ENCODE measurements at places on chromosomes 7 and 10. TPM values are rescaled to one million over a fixed set of nuclear protein-coding genes. Genes with fewer than 3 reads are reported as not detected.
A peak's percentile ranks its signal among the peaks of the same experiment; 100 is the strongest.

- no peak for DNase-seq
These were observed 14.2 kb downstream of the NRP1 start for GRCh38 chr10:33320288-33320687.

GRCh38 chr10:103967448-103968071 lies 620 bp downstream of the SLK start:
- DNase-seq: no peak

- peak; percentile 67 for DNase-seq
These were observed 56.2 kb upstream of the TM9SF3 start for GRCh38 chr10:96642973-96643372.

GRCh38 chr10:4763513-4763912 lies 62.5 kb upstream of the AKR1E2 start:
- no peak for DNase-seq

DNA sequence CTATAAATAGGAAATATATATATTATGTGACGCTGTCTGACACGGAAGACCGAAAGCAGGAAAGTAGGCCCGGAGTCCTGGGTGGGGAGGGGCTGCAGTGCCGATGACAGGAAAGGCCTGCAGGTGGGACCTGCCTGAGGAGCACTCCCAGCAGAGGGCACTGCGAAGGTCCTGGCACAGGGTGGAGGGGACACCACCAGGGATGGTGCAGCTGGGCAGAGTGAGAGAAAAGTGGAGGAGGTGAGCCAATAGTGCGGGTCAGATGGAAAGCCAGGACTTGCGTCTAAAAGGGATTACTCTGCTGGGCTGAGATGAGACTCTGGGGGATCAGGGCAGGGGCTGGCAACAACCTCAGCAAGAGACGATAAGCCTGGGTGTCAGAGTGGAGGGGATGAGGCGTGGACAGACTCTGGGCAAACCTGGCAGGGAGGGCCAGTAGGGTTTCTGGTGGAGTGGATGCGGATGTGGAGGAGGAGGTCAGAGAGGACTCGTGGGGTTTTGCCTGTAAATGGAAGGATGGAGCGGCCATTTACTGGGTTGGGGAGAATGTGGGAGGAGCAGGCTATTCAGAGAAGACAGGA lies 118.2 kb upstream of the ZNF746 start:
- DNase-seq: peak; percentile 48

- no peak for DNase-seq
These were observed 162.9 kb downstream of the ZNF33B start for GRCh38 chr10:42475168-42476098.

- no peak for DNase-seq
These were observed 44.6 kb downstream of the TAX1BP1 start for GRCh38 chr7:27784399-27785053.

GRCh38 chr10:95334805-95335144 lies 44.0 kb upstream of the PDLIM1 start:
- DNase-seq: no peak

- no peak for DNase-seq
These were observed 674 bp upstream of the FRA10AC1 start for GRCh38 chr10:93703066-93703465.

- no peak for DNase-seq
These were observed 45.7 kb downstream of the KIAA1549 start for GRCh38 chr7:138935465-138936011.

GRCh38 chr7:92782855-92783254 lies 53.5 kb downstream of the CDK6 start:
- DNase-seq: no peak

DNA sequence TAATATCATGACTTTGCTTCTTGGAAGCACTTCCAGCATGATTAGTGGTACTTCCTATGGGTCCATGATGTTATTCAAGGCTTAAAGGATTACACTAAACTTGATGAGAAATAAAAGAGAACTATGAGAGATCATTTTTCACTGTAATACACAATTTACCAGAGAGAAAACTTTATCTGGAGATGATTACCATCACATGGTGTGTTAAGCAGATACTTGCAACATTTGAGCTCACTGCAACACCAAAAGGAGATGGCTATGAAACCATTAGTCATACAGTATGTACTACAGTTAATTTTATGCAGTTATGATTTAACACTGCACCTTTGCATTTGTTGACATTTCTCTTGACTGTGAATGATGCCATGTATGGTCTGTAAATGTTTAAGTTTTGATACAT lies 311.3 kb upstream of the AOAH start:
- DNase-seq: no peak

DNA sequence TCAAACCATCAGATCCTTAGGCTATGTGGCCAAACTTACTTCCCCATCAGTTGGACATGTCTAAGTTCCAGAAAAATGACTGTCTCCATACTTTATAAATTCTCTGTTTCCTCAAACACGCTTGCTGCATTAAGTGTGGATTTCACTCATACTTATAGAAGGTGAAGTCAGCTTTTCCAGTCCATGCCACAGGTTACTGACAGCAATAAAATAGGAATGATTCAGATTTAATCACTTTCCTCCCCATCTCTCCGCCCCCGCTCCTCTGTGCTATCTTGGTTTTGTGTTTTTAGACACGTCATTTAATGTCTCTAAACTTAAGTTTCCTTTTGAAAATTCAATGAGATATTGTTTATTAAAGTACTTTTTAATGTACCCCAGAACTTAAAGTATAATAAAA lies 1098.0 kb upstream of the C7orf33 start:
- DNase-seq: no peak

DNA sequence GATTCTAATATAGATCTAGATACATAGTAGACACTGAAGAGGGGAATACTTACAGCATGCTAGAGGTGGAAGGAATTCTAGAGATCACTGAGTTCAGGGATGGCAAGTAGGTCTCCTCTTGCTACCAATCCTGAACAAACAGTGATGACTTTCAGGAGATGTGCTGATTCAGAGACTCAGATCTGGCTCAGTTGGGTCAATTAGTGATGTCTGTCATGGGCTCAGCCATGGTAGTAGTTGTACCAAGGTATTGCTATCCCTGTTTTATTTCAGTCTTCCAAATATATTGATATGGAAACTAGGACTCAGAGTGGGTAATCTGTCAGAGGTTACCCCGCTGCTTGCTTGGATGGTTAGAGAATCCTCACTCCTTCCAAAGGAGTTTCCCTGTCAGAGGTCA lies 38.5 kb downstream of the UNC5B start:
- no peak for DNase-seq

DNA sequence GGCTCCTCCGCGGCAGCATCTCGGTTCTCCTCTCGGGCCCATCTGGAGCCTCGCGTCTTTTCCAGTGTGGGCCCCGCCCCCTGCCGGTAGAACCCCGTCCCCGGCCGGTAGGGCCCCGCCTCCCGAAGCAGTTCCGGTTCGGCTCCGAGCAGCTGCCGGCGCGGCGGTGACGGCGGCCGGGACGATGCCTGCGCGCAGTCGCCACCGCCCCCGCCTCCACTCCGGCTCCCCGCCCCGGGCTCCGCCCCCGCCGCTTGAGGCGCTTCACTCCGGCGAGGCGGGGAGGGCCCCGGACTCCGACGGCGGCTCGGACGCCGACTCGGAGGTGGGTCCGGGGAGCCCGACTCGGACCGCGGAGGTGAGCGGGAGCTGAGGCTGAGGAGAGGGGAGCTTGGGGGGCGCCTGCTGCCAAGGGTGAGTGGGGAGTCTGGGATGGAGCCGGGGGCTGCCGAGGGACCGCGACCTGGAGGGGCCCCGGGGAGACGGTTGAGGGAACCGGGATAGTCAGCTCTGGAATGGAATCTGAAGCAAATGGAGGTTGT lies at the start of gene SAMD8:
SAMD8 (plus strand) TSS at position 292 of the 542 bp plus-strand sequence. CDS start 38,873 bp downstream, outside the sequence.
- no peak for DNase-seq

DNA sequence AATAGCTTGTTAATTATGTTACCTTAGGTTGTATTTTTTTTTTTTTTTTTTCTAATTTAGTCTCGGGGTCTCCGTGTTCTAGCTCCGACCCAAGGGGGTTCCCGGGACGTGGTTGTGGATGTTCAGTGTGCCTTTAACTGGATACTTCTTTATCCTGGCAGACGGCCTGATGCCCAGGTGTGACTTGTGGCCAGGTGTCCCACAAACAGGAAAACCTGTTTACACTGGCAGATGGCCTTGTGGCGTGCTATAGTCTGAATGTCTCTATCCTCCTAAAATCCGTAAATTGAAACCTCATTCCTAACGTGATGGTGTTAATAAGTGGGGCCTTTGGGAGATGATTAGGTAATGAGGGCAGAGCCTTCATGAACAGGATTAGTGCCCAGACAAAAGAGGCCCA lies 546.4 kb upstream of the C7orf33 start:
- no peak for DNase-seq

- no peak for DNase-seq
These were observed 533.6 kb downstream of the INHBA start for GRCh38 chr7:41169317-41169716.

DNA sequence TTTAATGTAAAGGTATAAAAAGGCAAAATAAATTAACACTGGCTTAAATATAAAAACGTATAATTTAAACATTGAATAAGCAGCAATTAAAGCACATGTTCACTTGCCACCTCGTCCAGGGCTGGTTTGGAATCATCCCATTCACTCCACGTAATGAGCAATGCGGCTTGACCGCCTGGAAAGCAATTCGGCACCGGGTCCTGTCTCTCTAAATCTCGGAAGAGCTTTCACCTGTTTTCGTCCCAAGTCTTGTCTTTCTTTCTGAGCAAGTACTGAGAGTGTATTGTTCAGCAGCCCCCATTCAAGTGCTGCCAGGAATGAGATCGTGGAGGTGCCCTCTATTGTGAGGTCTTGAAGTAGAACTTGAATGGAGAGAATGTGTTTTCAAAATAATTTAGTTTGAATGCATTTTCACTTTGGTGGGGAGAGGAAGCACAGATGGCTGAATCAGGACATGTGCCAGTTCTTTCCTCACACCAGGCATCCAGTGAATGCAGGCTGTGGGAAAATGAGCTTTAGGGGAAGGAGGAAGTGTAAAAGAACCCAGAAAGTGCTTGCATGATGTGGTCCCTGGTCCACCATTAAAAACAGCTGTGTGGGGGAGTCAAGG lies 515.2 kb downstream of the REEP3 start:
- no peak for DNase-seq

GRCh38 chr10:113222207-113222606 lies 272.2 kb downstream of the TCF7L2 start:
- no peak for DNase-seq

- no peak for DNase-seq
These were observed 250.4 kb upstream of the FZD8 start for GRCh38 chr10:35892526-35892925.

DNA sequence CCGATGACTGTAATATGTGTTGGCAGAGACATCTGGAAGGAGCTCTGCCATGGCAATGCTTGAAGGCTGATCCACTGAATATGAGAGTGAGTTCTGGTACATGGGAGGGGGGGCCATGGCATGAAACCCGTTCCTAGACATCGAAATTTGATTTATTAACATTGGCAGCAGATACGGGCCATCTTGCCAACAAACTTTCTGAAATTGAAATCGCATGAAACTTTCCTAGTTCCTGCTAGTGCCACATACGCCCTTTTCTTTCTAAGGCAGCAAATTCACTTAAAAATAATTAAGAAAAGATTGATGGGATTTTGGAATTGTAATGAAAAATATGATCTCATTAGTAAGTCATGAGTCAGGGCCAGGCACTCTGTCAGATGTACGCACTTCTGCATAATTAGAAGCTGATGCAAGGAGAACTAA lies 91.8 kb upstream of the KMT2C start:
- no peak for DNase-seq

GRCh38 chr7:26696161-26696560 lies 168.2 kb downstream of the SKAP2 start:
- no peak for DNase-seq

- DNase-seq: no peak
These were observed 99.1 kb downstream of the ALOX5 start for GRCh38 chr10:45473126-45473525.

DNA sequence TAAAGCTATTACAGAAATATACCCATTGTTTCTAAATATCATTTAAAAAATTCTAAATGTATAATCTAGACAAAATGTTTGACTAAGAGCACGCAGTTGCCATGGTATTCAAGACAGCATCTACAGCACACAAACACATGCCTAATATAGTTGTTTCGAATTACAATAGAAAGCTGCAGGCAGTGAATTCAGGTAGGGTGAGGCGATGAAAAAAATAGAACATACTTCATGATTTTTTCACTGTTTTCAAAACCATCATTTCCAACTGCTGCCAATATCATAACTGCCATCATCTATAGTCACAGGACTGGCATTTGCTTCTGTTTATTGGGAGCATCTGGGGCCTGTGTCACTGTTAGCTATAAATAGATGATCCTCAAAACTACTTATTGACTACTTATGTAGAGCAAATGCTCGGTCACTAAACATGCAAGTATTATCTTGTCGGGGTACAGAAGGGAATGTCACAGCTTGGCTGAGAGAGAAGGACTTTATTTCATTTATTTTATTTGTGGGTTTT lies 34.4 kb upstream of the OTUD1 start:
- DNase-seq: no peak

DNA sequence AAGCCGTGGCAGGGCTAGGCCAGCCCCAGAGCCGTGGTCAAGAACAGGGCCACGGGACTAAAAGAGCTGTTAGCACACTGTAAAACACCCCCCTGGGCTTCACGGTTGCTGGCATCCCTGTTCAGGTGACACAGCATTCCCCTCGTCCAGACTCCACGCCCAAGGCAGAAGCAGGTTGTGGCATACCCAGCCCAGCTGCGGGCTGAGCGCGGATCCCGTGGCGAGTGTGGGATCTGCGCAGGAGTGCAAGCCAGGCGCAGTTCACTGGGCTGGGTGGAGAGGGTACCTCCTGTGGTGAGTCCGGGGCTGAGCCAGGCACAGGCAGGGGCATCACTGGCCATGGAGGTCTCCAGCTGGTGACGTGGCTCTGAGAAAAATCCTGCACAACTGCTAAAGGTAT lies 199.1 kb downstream of the FZD1 start:
- no peak for DNase-seq

DNA sequence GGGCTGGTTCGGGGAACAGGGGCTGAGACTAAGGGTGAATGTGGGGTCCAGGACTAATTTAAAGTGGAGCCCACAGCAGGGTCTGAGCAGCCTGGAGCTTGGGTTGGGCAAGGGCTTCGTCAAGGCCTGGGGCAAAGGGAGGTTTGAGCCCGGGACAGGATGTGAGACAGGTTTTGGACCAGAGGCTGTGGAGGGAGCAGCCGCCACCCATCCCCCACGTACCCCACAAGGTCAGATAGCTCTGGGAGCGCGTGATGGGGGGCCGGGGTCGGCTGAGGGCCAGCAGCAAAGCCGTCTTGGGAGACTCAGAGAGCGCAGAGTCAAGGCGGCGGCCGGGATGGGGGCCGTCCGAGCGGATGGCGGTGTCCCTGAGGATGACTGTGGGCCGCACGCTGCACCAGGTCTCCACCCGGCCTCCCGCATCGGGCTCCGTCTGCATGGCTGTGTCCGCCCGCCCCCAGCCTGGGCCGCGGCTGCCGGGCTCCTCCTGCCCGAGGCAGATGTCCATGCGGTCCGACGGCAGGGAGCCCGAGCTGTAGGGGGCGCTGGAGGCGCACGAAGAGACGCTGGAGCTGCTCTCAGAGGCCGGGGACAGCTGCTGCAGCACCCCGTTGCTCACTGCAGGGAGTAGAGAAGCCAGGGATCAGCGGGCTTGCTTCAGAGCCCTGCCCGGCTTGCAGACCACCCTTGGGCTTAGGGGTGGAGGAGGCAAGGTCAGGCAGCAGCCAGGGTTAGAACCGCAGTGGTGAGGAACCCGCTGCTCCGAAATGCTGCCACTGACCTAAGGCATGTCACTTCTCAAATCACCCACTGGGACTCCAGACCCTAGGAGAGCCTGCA lies 12.1 kb downstream of the PDZD7 start:
- DNase-seq: peak; percentile 91

The FAM25A gene
- total RNA-seq: not detected

The CSTF2T gene
- 42.1 TPM for total RNA-seq

The NUTM2B gene
- 0.07 TPM for total RNA-seq

The HNRNPH3 gene
- total RNA-seq: 244 TPM

The GPNMB gene
- total RNA-seq: 1.2 TPM

The PNLIPRP1 gene
- not detected for total RNA-seq

The CRPPA gene
- 1.9 TPM for total RNA-seq

The SPDYE11 gene
- not detected for total RNA-seq

The OLAH gene
- 0.31 TPM for total RNA-seq

All from H9 (cell line).